ENCODE measurements at places on chromosomes 5 and 9.

DNA sequence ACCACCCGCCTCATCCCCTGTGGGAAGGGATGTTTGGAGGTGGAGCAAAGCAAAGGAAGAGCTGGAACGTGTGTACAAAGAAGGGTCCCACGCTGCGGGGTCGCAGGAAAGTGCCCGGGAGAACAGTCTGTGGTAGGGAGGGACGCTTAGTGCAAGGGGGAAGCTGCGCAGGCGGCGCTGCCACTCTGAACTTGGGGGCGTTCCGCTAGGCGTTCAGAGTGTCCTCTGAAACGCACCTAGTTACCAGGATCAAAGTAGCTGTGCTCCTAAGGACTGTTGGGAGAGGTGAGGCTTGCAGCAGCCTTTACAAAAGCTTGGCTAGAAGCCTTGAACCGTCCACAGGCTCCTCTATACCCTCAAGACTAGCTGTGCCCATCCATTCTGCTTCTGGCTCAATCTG lies 29.3 kb upstream of the PDE8B start:
- no peak for DNase-seq

DNA sequence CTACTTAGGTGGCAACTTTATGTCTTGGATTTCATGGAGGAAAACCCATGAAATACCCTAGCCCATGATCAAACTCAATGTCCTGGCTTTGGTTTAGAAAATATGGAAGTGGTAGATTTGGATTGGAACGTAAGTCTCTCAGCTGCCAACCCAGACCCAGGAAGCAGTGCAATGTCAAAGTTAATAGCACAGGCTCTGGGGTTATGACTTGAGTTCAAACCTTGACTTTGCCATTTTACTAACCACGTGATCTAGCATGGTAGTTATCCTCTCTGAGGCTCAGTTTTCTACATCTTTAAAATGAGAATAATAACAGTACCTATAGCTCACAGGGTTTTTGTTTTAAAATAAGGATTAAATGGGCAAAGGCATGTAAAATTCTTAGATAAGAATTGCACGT lies 13.8 kb downstream of the FYB1 start:
- no peak for DNase-seq

- no peak for DNase-seq
Measured at GRCh38 chr5:132647473-132647872, 10.5 kb upstream of the IL13 start.

DNA sequence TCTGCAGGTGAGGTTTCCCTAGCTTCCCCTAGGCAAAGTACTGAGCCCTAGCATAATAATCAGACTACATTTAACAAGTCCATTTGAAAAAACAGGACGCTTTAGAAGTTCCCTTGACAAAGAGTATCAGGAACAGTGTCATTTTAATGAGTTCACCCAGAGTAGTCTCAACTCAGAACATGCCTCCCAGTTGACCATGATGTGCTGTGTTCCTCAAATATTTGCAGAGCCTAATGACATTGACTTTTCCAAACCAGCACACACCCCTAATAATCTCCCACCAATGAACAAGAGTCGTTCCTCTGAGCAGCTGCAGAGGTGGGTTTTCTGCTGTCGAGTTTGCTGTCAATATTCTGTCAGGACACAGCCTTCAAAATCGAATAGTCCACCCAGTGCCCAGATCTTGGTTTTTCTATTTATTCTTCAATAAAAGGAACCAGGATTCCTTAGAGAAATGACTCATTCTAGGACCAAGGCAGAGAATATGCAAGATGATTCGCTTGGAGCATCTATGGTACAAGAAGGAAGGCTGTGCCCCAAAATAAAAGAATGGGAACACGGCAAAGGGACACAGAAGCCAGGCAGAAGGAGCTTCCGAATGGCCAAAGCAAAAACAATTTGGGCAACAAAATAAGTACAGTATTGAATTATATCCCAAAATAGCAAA lies 57.6 kb downstream of the OTULIN start:
- DNase-seq: no peak

DNA sequence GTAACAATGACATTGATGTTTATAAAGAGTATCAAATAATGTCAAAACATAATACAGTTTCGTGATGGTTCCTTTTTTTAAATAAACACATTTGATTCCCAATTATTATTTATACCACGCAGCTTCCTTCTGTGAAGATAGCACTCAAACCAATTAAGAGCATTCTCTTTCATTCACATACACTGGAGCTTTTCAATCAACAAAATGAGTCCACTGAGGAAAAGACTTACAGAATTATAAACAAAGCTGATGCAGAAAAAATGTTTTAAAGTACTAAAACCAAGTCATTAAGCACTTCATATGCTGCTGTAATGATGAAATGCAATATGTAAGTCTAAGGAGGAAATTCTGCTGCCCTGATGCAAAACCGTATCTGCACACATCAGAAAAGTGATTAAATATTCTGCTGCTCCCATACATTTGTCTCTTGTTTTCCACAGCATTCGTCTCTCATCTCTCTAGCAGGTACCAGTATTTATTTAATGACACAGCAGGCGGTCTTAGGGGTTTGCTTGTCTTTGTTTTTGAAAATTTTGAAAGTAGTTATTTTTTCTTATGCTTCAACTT lies 147.1 kb downstream of the CDH10 start:
- no peak for DNase-seq

- no peak for DNase-seq
Measured at GRCh38 chr5:52906343-52906742, 82.8 kb upstream of the ITGA2 start.

- no peak for DNase-seq
Measured at GRCh38 chr5:172150514-172151425, 37.3 kb downstream of the STK10 start.

DNA sequence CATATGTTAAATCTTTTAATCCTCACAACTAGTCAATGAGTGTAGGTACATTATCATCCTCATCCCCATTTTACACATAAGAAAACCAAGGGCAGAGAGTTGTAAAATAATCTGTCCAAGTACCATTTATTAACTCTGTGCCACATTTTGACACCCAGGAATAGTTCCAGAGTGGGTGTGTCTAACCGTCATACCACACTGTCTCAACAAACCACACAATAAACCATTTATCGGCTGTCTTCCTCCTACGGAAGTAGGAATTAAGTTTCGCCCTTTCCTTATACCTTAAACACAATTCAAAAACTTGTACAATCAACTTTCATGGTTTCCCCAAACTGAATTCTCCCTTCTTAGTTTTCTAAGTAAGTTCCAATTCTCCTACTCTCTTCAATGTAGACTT lies 11.4 kb downstream of the AP3B1 start:
- DNase-seq: no peak

DNA sequence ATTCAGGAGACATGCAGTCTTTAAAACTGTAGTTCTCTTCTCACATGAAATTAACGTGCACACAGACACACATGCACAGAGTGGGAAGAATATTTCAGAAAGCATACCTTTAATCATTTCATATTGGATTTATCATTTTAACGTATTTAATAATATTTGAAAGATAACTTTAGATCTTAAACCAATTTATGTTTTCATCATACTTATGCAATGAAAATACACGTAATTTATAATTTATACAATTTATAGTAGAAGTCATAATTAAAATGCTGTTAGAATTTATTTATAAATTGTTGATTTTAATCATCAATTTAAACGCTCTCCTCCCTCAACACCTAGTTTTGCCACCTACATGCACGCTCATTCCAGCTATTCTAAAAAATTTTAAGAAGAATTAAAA lies 894.9 kb upstream of the CTNND2 start:
- no peak for DNase-seq

GRCh38 chr9:21110708-21111576 lies 30.7 kb downstream of the IFNW1 start:
- no peak for DNase-seq

DNA sequence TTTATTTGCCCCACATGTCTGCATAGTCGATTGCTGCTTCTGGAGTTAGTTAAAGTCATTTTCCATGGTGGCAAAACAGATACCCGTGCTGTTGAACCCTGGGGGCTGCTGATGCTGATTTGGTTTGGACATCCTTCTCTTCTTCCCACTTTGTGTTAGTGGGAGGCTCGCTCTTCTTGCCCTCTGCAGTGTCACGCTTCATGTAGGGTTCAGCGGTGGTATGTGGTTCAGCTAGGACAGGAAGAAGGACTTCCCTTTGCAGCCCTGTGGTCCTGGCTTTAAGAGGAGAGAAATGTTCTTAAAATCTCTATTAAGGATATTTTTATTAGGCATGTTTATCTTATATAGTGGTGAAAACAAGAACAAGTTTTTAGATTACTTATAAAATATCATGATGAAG lies 36.2 kb downstream of the SLC36A1 start:
- no peak for DNase-seq

GRCh38 chr5:96904054-96904931 lies 28.0 kb downstream of the ERAP2 start:
- DNase-seq: no peak

DNA sequence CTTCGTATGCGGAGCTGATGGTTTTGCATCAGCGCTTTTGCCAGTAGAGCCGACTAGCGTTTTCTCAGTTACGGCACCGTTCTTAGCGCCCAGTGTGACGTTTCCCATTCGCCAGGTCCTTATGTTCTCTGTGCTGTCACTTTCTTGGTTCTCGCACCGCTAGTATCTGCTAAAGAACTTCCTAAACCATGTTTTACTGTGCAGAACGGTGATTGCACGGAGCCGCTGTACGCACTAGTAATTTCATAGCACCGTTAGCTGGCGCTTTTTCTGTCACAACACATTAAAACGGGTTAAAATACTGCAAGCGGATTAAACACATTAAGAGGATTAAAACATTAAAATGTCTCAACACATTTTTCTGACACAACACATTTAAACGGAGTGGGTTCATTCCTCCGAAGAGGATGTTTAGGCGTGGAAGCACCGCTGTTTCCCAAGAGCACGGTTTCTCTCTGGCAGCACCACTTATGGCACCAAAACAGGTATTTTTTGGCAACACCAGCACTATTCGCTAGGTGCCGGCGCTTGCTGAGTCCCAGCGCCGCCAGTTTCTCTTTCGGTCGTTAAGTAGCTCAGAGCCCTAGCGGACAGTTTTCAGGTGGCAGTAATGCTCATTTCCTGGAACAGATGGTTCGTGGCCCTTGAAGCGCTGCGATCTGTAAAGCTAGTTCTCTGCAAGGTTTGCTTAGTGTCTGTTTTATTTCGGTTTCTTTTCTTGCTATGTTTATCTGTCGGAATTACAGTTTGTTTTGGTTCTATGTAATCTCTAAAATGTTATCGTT lies 20.3 kb downstream of the ANXA2R start:
- peak; percentile 84 for DNase-seq
